ENCODE measurements at places on chromosomes 1 and 21.

GRCh38 chr1:91768786-91769725 lies 116.9 kb downstream of the TGFBR3 start:
- no peak for DNase-seq

- no peak for DNase-seq
Observed at GRCh38 chr1:234960722-234961455, 167.7 kb downstream of the TOMM20 start.

GRCh38 chr1:95058974-95059373 lies 13.8 kb downstream of the ALG14 start:
- DNase-seq, result no peak

DNA sequence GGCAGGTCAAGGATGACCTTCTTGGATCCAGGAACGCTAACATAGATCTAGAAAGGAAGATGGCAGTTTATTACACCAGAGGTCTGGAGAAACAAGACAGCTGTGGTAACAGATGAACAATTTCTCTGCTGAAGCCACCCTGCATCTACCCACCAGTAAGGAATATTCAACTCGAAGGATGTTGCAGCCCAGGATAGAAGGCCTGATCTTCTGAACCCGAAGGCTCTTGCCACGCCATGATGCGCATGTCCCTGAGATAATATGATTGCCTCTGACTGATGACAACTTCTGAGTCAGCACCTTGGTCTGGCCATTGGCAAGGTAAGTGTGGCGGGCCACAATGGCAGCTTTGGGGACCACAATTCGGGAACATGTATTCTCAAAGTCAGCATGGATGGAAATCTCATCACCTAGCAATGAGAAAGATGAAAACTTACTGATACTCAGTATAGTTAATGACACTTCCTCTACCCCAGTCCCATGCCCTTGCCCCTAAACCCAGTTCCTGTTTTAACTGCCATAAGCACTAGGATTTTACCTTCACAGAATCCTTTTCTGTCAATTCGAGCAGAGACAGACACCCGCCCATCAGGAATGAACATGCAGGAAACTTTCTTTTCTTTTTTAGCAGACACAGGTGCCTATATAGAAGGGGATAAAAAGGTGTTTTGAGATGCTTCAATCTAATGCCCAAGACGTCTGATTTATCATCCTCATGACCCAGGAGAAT lies 1.8 kb downstream of the TXNIP start:
- no peak for DNase-seq

DNA sequence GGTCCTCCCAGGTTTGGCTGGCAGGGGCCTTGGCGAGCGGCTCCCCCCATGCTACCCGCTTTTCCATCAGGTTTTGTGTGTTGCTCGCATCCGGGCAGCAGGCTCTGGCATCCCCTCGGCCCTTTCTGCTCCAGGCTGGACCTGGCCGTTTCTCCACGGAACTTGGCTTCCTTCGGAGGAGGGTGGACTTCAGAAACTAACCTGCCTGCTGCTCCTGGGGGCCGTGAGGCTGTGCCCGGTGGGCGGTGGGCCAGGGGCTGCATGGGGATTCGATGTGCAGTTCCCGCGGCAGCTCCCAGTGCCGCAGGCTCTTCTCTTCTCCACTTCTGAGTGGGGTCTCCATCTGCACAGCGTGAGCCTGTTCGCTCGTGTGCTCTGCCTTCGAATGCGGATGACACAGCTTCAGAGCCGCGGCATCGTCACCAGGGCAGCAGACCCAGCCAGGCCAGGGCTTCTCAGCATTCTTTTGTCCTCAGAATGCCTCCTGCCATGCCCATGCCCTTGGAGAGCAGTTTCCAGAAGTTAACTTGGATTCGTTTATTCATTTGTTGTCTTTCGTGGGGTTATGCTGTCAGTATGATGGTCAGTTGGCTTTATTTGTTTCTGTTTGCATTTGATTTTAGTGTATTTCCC lies 36.4 kb downstream of the PRKCZ start:
- no peak for DNase-seq

DNA sequence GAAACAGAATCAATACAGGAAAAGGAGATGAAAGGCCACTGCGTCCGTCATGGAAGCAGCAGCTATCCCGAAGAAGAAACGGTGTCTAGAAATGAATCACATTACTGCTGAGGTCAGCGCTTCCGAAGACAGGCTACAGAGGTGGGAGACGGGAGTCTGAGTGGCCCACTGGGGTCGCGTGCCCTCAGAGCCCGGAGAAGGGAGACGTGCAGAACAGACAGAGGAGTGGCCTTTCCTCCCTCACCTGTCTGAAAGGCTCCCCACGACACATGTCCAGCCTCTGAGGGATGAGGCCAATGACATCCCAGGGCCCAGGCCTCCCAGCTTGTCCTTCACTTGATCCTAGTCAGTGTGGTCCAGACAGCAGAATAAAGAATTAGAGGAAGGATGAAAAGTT lies 35.9 kb downstream of the VPS26C start:
- no peak for DNase-seq

DNA sequence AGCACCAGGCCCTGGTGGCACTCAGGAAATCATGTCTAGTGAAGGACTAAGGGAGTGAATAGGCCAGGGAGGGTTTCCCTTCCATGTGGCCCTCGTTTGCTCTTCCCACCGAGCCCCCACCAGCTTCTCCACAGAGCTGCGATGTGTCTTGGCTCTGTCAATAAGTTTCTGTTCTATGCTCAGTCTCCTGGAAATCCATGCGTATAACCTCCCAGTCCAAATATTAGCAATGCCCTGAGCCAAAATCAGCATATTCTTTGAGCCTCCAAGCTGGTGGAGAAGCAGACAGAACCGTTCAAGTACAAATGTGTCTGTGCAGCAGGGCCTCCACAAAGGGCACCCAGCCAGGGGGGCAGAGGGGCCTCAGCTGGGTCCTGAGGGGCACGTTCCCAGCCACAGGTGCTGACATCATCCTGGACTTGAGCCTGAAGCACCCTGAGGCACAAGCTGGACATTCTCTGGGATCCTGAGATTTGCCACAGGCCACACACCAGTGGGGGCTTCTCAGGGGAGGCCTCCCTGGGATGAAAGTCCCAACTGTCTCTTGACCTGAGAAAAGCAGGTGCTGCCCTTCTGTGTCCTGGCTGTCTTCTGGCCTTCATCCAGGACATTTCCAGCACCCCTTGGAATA lies 350.5 kb upstream of the VAMP3 start:
- no peak for DNase-seq

DNA sequence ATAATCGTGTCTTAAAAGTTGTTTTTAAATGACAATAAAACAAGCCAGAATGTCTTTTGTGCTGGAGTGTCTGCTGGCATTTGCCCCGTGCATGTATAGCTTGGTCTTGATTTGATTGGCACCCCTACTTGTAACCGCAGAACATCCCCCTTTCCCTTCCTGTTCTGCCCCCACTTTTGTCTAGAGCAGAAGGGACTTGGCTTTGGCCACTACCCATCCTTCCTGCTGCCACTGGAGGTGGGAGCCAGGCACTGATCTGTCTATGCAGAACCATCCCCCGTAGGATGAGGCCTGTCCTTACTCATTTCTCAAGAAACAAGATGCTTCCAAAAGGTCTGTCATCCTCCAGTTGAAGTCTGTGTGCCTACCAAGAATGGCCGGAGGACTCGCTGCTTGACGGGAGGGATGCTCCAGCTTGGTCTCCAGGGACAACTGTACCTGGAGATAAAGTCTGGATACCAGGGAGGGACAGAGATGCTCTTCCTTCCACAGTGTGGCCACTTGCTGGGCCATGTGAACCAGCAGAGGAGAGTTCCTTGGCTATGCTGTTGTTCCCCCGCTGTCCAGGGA lies 1.1 kb upstream of the SLC27A3 start:
- no peak for DNase-seq

DNA sequence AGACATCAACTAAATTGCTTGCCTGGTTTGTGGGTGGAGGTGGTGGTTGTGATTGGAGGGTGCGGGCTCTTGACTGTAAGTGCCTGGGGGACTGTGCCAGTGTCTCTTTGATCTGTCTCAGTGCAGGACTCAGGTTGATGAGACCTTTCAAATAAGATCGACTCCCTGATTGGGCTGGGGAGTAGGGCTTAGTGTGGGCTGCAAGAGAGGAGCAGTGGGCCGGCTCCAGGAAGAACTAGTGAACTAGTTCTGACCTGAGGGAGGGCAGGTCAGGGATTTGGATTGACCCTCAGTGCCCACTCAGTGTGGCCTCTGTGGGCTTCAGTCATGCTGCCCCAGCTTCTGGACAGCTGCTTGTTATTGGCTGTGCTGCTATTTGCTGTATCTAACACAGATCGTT lies 130.6 kb upstream of the CACNA1E start:
- no peak for DNase-seq

DNA sequence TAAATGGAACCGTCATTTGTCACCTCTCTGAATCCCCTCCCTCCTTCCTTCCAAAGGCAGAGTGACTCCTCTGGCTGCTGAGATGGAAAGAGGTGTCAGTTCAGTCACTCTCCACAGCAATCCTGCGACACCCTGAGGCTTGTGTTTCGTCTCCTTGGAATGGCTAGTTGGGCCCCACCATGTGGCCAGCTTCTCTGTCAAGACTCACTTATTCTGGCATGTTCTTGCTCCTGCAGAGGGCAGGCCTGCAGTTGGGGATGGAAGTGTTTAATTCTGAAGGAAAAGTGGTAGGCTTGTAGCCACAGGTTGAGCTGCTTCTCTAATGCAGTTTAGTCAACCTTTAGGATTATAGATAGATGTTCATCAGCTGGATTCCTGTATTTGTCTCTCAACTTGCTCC lies 149.6 kb downstream of the LMO4 start:
- no peak for DNase-seq

- DNase-seq, result no peak
Observed at GRCh38 chr1:154442006-154442740, 37.0 kb downstream of the IL6R start.

DNA sequence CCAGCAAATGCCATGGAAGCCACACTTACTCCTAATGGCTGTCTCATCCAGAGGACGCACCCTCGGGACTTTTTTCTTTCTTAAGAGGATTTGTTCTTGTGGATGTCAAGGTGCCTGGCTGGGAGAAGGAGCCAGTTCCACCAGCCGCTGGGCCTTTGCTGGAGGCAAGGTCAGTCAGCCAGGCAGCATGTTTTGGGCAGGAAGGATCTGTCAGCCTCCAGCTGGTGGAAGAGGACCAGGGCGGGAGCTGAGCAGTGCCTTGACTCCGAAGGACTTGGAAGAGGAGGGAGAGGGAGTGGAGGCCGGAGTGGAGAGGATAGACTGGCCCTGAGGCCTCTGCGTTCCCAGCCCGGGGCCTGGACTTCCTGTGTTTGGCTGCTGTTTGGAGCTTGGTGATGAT lies 5.7 kb downstream of the IGSF5 start:
- DNase-seq, result no peak

DNA sequence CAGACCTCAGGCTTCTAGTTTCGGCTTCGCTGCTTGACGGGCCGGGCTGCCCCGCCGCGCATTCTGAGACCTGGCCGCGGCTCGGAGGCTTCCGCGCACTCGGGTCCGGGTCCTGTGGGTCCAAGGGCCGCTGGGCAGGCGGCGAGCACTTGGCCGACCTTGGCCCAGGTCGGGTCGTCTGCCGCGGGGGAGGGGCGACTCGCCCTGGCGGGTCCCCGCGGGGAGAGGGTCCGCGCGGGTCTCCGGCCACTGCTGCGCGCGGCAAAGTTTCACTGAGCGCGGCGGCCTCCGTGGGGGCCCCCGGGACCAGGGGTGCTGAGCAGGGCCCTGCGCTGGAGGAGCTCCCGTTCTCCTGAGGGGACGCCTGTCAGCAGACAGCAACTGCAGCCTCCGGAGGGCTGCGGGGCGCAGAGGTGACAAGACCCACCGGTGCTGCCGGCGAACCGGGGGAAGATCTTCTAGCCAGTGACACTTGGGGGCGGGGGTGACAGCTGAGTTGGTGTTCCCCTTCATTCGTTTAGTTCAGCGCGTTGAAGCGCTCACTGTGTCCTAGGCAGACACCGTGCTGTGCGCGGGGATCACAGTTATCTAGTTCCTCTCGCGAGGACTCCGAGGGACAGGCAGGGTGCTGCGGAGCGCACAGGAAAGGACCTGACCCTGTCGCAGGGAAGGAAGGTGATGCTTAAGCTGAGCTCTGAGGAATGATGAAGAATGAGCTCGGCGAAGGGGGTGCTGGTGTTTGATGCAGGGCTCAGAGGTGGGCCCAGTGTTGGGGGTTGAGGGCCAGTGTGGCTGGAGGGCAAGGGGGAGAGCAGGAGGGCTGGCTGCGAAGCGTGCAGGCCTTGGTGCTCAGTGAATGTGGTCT lies 725 bp downstream of the MTFR1L start:
- DNase-seq, result no peak

DNA sequence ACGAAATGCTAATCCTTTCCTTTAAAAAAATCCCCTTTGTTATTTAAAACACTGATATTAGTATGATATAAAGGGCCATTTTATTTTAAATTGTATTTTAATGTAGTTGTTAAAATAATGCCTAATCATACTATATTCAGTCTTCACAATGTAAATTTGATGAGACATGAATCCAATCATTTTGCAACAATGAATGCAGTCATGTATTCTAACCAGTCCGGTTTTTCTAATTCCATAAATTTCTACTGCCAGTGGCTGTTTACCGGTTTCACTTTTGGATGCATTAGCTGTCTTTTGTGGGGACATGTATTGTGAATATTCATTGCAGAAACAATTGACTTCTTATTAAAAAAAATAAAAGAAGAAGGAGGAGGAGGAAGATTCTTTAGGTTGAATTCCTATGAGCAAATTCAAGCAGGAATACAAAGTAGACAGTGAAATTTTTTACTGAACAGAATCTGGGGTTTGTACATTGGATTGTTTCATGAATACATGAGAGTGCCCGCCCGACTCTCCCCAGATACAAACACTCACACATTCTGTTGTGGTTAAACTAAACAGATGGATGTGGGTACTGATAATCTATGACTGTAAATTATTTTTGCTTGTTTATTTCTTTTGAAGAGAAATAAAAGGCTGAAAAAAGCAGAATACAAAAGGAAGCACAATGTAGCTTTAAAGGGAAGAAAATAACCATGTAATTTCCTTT lies 624.8 kb upstream of the PTBP2 start:
- DNase-seq, result no peak

- no peak for DNase-seq
Observed at GRCh38 chr1:178932552-178932906, 61.7 kb upstream of the ANGPTL1 start.

DNA sequence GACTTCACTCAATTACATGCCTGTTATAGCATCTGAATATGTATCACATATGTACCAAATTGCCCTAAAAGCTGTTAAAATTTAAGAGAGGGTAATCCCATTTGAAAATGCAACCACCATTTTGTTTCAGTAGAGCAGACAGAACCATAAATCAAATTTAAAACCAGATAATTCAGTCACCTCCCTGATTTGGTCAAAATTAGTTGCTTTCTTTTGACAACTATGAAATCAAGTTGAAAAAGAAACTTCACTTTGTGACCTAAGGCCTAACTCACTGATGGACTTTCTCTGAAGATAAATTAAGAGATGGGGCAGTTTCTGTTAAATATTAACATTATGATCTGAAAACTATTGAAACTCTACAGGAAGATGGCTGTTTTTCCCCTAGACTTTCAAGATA lies 6.7 kb downstream of the GORAB start:
- no peak for DNase-seq

GRCh38 chr1:70247768-70248167 lies 26.6 kb downstream of the SRSF11 start:
- no peak for DNase-seq

- no peak for DNase-seq
Observed at GRCh38 chr1:23114424-23115079, 54.1 kb downstream of the LUZP1 start.

GRCh38 chr1:67893126-67893495 lies 59.8 kb upstream of the GNG12 start:
- no peak for DNase-seq
